ENCODE measurements at places on chromosomes 4 and X. TPM values are rescaled to one million over a fixed set of nuclear protein-coding genes. Genes with fewer than 3 reads are reported as not detected.

Gene GLRA3
- polyA plus RNA-seq = not detected

- no peak for DNase-seq
Observed at GRCh38 chrX:46204721-46205422, 340.3 kb downstream of the ZNF674 start.

DNA sequence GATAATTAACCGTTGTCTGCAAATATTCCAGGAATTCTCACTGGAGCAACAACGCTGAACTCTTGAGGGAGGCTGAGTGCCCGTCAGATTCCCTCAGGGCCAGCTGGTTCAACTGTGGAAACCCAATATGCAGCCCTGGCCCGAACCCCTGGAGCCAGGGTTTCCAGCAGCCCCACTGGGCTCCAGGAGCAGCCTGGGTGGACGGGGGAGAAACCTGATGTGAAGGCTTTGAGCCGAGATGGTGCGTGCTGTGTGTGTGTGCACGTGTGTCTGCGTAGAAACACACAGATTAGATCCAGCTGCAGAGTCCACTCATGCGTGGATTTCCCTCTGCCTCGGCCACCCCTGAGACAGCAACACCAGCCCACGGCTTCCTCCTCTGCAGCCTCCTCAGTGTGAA is 19.4 kb upstream of the SLC25A6 start:
- peak; percentile 37 for DNase-seq

DNA sequence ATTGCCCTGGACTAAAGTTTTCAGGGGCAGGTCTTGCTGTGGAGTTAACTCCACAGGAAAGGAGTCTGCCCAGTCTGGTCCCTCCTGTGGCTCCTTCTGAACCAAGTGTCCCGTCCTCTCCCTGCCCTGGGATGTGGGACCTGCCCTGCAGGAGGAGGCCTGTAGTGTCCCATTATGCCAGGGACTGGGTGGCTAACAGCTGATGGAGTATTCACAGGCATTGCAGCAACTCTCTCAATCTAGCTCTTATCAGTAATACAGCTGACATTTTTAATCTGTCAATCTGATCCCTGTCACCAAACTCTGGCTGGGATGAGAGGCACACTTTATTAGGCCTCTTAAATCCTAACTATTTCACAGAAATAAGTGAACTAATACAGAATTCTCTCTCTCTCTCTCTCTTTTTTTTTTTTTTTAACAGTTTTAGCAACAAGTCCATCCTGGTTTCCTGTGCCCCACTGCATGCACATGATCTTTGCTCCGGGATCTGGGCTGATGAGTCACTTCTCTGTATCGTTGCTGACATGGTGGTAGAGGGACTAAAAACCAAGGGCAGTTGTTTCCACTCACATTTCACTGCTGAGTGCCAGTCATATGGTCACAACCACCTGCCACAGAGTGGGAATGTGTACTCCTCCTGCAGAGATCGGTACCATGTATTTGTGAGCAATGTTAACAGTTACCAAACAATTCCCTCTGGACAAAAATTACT is 39.1 kb downstream of the HAND2 start:
- DNase-seq = no peak

DNA sequence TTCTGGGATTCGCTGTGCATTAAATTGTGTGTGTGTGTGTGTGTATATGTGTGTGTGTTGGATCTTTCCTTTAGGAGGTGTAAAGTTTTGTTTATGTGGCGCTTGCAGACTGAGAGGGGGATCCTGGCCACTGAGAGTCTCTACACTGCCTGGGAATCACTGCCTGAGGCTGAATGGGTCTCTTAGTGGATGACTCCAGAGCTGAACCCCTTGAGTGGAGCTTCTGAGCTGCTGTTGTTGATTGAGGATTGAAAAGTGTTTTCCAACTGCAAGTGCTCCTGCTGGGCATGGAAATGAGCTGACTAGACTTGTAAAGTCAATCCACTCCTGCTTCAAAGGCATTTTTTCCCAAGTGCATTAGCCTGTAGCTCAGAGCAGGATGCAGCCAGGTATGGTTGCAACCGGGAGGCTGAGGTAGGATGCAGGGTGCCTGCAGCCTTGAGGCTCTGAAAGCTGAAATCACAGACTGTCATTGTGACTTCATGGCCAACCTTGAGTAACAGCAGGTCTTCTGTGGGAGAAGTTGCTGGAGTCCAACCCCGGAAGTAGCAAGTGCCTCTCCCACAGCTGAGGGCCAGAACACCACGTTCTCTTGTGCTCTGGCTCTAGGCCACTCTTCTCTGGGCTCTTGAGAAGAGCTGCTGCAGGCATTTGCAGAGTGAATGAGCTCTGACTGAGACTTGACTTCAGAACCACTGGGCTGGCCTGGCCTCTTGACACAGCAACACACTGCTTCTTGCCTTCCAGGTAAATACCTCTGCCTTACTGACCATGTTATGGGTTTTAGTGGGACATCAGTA is at the start of gene TBX22:
Gene TBX22 (plus strand): TSS at position 613 of the 800 bp plus-strand sequence. CDS start 7,517 bp downstream, outside the sequence.
- no peak for DNase-seq

DNA sequence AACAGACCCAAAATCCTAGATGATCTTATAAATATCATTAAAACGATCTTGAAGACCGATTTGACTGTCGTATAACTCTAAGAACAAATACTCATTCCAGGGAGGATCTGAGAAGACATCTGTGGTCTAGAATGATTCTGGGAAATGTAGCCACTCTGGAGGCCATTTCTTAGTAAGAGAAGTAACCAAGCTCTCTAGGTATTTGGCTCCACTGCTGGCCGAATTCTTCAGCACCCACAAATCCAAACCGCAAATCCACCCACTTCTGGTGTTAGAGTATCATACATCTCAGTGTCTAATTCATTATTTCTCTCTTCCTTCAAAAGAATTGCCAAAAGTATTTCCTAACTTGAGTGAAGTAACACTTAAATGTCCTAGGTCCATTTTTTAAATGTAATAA is 23.9 kb downstream of the KLHL5 start:
- no peak for DNase-seq

GRCh38 chr4:100190643-100191600 is 654 bp upstream of the DDIT4L start:
- DNase-seq = peak; percentile 26
